NCI-H345 (cell line): ENCODE measurements at places on chromosomes 6 and 20.
A peak's percentile ranks its signal among the peaks of the same experiment; 100 is the strongest.

DNA sequence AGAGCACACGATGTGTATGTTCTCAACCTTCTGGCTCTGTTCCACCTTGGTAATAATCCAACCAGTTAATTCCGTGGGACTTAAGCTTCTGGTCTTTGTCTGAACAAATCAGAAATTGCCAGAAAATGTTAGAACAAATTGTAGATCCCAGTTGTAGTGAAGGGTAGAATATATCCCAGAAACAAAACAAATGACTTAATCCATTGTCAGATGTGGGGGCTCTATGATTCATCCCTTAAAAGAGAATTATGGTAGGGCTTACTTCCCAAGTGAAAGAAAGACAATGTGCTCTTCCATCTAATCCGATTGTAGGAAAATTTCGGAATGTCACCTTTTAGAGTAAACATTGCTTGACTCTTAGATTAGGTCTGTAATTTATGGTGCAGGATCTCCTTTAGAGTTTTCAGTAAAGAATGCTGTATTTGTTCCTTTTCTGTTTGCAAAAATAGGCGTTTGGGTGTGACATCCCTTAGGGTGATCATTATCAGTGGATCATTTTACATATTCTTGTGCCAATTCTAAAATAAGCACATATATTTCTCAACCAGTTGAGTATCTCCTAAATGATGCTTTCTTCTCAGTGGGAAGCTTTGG, 234.5 kb upstream of the ZNF217 start:
- no peak for DNase-seq

GRCh38 chr6:54586251-54586650, 260.3 kb upstream of the FAM83B start:
- no peak for DNase-seq

DNA sequence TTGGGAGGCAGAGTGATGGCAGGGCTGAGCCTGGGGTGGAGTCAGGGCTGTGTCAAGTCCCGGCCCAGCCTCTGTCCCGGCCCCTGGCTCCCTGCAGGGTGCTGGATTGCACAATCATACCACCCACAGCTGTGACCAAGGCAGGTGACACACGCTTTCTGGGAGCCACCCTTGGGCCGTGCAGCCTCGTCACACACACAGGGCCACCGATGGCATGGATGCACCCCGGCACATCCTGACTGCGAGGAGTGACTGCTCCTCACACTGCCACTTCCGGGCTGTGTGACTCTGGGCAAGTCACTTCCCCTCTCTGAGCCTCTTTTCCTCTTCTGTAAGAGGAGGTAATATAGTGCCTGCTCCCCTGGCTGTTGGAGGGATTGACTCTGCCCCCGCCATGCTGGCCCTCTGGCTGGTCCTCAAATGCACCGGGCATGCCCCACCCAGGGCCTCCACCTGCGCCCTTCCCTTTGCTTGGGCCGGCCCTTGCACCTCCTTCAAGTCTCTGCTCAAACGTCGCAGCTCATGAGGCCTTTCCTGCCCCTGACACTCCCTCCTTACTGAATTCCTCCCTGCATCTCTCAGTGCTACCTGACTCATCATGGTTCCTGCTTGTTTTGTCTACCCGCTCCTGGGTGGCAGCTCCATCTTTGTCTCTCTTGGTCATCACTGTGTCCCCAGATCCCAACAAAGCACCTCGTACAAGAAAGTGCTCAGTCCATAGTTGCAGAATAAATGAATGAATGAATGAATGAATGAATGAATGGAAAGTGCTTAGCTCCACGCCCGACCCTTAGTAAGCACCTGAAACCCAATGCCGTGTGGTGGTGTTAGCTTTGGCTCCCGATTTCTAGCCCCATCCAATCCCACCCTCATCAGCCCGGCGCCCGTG, 93.5 kb downstream of the CEBPB start:
- peak; percentile 71 for DNase-seq

GRCh38 chr6:15763837-15764236, 101.0 kb upstream of the DTNBP1 start:
- no peak for DNase-seq

GRCh38 chr20:19486446-19486845, 271.6 kb upstream of the RIN2 start:
- no peak for DNase-seq

GRCh38 chr6:324729-325125, 32.4 kb downstream of the DUSP22 start:
- no peak for DNase-seq

DNA sequence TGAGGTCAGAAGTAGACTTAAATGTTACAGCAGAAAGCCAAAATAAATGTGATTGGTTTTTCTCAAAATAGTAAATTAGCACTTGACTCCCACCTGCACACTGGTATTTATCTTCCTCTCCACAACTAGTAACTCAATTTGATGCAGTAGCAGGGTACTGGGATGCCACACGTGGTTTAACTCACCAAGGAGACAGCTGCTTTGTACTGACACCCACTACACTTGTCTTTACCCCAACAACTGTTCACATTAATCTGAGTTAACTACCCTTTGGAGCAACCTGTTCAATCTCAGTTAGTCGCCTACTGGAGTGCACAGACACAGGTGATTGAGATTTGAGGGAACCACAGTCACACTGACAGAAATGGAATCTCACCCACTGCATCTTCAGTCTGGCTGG, 242.1 kb downstream of the PRKN start:
- DNase-seq, result no peak

- DNase-seq, result no peak
These were observed 4.6 kb downstream of the PTGIS start for GRCh38 chr20:49563015-49563980.

DNA sequence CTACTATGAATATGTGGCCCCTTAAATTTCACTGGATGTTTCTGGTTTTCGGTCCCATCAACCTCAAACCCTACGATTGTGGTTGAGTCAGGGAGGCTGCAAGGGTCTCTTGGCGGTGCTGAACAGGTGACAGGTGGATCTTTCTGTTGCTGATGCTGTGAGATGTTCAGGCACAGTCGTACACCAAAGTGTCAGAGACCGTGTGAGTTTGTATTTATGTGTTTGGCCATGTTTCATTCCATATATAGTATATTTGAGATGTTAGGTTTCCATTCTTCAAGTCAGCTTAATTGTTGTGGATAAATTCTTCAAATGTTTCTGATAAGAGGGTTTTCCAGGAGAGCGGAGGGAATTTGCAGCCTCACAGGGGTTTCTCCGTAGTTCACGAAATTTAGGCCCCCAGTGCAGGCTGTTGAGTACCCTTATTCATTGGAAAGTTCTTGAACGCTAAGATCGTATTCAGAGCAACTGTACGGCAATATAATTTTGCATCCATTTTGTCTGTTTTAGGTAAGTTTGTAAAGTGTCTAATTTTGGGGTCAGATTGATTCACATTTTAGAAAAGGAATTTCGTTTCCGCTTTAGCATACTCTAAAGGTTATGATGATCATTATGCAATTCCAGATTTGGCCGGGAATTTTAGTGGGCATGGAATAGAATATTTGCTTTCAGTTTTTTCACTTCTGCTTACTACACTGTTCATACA, 1.2 kb downstream of the TAB2 start:
- peak; percentile 6 for DNase-seq

DNA sequence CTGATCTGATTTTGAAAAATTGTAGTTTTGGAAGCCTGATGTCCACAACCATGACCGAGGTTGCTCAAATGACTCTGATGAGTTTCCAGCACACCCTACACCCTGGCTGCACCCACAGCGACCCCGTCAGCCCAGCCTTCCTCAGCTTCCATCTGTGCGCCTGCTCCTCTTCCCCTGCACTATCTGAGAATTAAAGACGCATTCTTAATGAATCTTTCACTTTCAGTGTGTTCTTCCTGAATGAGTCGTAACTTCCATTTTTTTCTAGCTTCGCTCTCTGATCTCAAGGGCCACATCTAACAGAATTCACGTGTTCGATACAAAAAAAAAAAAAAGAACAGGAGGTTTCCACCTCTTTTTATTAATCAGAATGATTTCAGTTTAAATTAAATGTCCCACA, 21.3 kb upstream of the RREB1 start:
- no peak for DNase-seq

- no peak for DNase-seq
These were observed 108.9 kb downstream of the IMPG1 start for GRCh38 chr6:75963569-75963968.

DNA sequence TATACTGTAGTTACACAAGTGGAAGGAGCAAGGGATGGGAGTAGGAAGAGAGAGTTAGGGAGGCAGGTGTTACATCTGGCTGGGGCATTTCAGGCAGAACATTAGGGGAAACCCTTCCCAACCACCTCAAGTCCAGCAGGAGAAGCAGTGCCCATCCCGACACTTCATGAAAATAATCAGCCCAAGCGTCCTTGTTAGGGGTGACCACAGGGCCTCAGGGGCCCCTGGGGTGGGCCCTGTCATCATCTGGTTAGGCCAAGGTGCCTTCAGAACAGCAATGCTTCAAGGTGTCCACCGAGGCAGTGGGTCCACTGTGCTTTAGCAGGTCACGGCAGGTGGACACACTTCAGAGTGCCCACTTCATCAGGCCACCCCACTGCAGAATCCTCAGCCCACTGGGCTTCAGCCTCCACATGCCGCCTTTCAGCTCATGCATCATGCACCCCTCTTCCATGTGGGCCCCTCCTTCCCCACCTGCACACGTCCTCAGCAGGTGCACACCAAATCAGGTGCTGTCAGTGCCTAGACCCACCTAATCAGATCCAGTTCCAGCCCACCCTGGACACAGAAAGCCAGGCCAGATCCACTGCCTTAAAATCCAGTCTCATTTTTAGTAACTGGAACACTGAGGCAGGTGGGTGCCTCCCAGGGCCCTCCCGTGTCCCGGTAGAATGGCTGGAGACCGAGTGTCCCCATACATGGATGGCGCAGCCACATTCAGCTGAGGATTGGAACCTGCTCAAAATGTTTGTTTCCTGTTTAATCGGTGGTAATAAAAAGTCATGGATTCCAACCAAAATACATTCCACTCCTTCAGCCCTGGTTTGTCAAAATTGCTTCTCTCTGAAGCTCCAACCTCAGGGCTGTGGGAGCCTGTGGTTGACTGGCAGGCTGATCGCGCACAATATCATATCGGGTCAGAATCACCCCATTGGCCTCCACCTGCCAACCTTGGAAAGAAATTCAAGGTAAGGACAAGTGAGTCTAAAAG, 99.5 kb downstream of the ANKRD60 start:
- DNase-seq, result no peak

DNA sequence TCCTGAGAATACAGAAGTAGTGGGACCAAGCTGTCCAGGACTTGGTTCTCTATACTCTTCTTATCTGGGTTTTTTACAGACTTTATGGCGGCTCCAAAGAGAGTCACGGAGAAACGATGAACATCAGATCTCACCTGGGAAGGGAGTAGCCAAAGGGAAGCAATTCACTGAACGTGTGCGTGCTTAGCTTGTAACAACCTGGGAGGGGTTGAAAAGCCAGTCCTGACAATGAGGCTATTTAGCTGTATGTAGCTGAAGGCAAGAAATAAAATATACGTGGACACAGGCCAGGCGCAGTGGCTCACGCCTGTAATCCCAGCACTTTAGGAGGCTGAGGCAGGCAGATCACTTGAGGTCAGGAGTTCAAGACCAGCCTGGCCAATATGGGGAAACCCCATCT, 18.2 kb upstream of the RBL1 start:
- no peak for DNase-seq

DNA sequence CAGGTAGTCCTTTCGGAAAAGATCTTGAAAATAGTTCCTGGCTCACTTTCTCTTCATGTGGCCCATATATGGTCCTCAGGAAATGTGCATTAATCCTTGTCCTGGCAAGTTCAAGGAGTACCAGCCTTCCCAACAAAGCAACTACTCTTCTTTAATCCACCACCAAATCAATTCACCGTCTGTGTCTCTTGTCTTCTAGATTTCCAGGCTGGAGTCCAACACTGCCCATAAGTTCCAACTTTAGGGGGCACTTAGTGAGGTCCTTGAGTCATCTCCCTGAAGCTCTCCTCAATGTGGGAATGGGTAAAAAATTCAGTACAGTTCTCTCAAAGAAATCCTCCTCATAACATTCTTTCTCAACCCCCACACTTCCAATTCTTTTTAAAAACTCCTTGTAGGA, 6.9 kb upstream of the DAAM2 start:
- DNase-seq, result no peak

DNA sequence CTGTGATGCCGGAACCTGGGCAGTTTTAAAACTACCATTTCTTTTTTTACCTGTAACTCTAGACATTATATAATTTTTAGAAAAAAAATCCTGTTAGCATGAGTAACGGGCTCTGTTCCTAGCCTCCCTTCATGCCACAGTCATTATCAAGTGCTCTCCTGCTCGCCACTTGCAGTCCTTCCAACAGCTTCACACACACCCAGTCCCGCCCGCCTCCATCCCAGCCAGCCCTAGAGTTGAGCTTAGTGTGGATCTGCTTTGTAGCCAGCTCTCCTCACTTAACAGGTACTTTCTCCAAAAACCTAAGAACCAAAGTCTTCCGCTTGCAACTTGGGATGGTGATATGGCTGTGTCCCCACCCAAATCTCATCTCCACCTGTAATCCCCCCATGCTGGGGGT, 51.5 kb downstream of the EZR start:
- no peak for DNase-seq

DNA sequence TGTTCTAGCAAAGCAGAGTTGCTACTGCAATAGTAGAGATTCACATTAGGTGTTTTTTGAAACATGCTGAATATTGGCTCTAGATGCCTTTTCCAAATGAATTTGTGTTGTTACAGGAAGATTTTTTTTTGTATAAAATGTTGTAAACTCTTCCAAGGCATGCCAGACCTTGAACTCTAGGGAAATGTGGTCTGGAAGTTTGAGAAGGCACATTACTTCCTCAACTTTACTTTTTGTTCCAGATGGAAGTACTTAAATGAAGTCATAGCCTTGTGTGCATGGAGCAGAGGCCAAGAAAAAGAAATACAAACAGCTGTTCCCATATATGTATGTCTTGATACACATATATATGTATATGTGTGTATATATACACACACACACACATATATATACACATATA, 585.7 kb upstream of the MARCKS start:
- DNase-seq, result no peak

- peak; percentile 29 for DNase-seq
These were observed 44.9 kb downstream of the SNAP25 start for GRCh38 chr20:10263385-10264165.

- DNase-seq, result no peak
These were observed 304.1 kb downstream of the LAMA2 start for GRCh38 chr6:129186988-129187387.

DNA sequence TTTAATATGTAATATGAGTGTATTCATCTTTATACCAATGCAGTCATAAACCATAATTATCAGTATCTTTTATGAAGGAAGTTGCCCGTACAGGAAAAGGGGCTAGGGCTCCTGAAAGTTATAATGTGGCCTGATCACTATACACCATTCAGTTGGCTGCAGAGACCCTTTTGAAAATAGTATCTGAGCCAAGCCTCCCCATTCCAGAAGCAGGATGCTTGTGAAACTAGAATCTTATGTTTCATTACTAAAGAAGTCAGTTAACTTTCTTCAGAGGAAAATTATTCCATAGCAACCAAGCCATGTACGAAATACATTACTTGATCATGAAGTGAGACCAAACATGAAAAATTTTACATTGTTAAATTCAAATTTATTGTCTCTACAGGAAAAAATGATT, 251.5 kb upstream of the TCF21 start:
- DNase-seq, result no peak

DNA sequence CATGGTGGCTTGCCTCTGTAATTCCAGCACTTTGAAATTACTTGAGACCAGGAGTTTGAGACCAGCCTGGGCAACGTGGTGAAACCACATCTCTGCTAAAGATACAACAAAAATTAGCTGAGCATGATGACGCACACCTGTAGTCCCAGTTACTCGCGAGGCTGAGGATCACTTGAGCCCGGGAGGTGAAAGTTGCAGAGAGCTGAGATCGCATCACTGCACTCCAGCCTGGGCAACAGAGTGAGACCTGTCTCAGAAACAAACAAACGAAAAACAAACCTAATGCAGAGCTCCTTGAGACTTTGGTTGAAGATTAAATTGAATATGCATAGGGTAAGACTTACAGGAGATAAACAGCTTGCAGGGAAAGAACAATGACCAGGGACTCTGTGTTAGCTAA, 80.8 kb downstream of the SCAF8 start:
- DNase-seq, result no peak
